ENCODE measurements at places on chromosomes 13 and 19. TPM values are rescaled to one million over a fixed set of nuclear protein-coding genes. Genes with fewer than 3 reads are reported as not detected.

The IGSF23 gene
- total RNA-seq = not detected

The ZIM2 gene
- not detected for total RNA-seq

The ADGRE3 gene
- not detected for total RNA-seq

The SERPINE3 gene
- not detected for total RNA-seq

The FAM32A gene
- total RNA-seq = 119 TPM

The PLPP2 gene
- total RNA-seq = 36.1 TPM

The ZNF331 gene
- total RNA-seq = 7.9 TPM

The CGB5 gene
- not detected for total RNA-seq

The KLK1 gene
- not detected for total RNA-seq

The LILRA2 gene
- not detected for total RNA-seq

The ZNF625 gene
- total RNA-seq = 11.7 TPM

The ZFP14 gene
- 4.0 TPM for total RNA-seq

The RFPL4AL1 gene
- total RNA-seq = 0.22 TPM

The NUFIP1 gene
- total RNA-seq = 1.1 TPM
